Activated T-cell treated with anti-CD3 and anti-CD28 coated beads, Interleukin-2, amount 50 U/mL, for 1 hour (primary cell): ENCODE measurements at places on chromosomes 4 and X.

GRCh38 chrX:42565739-42566138 is 212.2 kb downstream of the PPP1R2C start:
- no peak for DNase-seq

GRCh38 chrX:109967156-109967555 is 35.8 kb upstream of the TMEM164 start:
- no peak for DNase-seq

GRCh38 chr4:137310166-137310565 is 222.1 kb downstream of the PCDH18 start:
- no peak for DNase-seq

GRCh38 chrX:19195243-19195610 is 73.0 kb upstream of the ADGRG2 start:
- DNase-seq: no peak

DNA sequence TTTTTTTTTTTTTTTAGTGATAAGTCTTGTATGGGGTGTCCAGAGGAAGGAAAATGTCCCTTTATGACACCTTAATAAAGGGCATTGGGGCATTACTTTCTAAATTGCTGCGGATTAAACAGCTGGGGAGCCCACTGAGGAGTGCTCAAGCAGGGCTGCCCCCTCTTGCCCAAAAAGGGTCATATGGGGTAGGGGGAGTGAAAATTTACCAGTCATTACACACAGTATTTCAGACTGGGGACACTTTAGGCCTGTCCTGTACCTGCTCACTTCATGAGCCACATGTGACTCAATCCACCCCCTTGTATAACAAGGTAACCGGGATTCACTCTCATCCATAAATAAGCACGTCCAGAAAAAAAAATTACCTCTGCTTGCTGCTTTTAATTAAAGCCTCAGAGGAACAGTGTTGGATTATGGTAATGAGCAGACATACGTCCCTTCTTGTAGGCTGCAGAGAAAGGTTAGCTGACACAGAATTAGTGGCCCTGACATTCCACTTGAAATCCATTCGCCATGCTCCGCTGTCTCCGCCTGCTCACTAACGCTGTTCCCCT is 1.8 kb downstream of the PRDM8 start:
- DNase-seq: no peak

DNA sequence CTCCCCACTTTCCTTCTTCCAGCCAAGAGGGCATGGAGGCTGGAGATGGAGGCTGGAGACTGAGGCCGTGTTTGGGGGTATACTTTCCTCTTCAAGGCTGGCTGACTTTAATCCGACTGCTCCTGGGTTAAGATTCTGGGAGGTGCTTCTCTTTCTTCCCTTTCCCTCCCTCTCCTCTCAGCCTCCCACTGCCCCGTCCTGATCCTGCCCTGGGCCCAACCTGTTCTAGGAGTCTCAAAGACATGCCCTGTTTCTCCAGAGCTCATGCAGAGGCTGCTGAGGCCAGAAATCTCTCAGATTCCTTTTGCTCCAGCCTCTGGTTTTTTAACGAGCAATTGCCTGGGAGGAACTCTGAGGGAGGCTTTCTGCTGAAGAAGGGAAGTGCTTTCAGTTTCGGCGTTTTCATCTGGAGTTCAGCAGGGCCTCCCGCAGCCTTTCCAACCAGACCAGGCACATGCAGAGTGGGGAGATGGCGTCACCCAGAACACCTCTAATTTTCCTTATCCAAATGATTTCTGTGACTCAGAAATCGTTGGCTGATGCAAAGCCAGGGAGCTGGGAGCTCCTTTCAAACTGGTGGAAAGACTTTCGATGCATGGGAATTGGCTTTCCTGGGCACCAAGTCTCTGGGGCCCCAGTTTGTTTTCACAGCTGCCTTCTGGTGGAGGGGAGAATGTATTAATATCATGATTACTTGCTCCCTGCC is 34.5 kb upstream of the FAM9C start:
- DNase-seq: no peak

GRCh38 chr4:124573056-124573455 is 139.5 kb downstream of the ANKRD50 start:
- no peak for DNase-seq

DNA sequence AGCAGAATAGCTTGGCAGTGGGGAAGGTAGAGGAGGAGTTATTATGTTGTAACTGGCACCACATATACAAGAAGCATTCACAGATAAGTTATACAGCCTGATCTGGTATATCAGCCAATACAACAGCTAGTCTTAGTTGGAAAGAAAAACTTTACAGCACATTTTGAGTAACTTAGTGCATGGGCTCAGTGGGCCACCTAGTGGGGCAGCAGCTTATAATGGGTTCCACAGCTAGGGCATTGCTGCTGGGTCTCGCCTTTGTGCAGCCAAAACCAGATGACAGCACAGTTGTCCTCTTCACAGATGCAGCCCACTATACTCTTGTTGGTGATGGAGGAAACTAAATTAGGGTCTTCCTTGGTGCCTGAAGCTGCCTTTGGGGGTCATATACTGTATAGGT is 448.1 kb upstream of the RASGEF1B start:
- DNase-seq: no peak

- DNase-seq: no peak
Observed at GRCh38 chr4:145842224-145842887, 96.3 kb downstream of the ZNF827 start.

- no peak for DNase-seq
Observed at GRCh38 chr4:75629239-75629638, 1.1 kb downstream of the CDKL2 start.

GRCh38 chrX:30589146-30589888 is 11.8 kb upstream of the TASL start:
- DNase-seq: no peak

DNA sequence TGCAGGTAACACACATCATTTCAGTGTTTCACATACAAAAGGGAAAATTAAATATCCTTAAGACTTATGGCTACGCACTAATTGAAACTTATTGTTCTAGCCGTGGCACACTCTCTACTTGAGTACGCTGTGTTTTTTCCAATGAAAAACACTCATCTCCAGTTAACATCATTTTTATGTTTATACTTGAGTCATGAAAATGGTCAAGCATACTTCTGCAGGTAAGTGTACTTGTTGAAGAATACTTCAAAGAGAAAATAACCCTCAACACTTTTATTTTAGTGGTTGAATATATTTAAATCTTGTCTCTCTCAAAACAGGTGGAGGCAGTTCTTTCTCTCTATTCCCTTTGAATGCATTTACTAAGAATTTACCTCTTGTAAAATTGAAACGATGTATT is 538.7 kb upstream of the PCDH7 start:
- DNase-seq: no peak

DNA sequence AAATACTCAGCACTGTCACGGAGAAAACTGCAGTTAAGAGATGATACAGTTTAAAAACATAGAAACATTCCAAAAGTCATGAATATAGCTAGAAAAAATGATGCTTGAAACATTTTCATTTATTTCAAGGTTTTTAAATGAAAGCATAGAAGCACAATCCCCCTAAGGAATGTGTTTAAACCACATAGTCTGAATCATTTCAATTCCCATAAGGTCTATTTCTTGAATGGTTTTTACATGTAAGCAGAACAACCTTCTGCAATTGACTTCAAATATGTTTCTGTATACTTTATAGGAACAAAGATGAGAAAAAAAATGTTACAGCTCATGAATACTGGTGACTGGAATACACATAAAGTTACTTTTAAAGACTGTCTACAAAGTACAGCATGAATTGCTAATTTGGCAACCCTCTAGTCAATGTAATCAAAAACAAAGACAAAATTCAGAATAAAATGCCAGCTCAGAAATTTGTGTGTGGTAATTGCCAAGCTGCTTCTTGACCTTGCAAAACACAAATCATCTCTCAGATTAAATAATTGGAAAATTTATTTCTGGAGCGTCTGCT is 886.4 kb upstream of the ADGRL3 start:
- no peak for DNase-seq

GRCh38 chr4:173420324-173420752 is 21.4 kb upstream of the SCRG1 start:
- DNase-seq: no peak

GRCh38 chr4:38958453-38959190 is 73.6 kb downstream of the TMEM156 start:
- no peak for DNase-seq

- no peak for DNase-seq
Observed at GRCh38 chrX:119809185-119809666, 17.8 kb upstream of the RPL39 start.

GRCh38 chrX:106702636-106703035 is 23.9 kb upstream of the RNF128 start:
- DNase-seq: no peak

- no peak for DNase-seq
Observed at GRCh38 chr4:142238589-142238988, 602.2 kb downstream of the IL15 start.
